GM13977 (cell line): ENCODE measurements at places on chromosomes 1 and 21.
A peak's percentile ranks its signal among the peaks of the same experiment; 100 is the strongest.

DNA sequence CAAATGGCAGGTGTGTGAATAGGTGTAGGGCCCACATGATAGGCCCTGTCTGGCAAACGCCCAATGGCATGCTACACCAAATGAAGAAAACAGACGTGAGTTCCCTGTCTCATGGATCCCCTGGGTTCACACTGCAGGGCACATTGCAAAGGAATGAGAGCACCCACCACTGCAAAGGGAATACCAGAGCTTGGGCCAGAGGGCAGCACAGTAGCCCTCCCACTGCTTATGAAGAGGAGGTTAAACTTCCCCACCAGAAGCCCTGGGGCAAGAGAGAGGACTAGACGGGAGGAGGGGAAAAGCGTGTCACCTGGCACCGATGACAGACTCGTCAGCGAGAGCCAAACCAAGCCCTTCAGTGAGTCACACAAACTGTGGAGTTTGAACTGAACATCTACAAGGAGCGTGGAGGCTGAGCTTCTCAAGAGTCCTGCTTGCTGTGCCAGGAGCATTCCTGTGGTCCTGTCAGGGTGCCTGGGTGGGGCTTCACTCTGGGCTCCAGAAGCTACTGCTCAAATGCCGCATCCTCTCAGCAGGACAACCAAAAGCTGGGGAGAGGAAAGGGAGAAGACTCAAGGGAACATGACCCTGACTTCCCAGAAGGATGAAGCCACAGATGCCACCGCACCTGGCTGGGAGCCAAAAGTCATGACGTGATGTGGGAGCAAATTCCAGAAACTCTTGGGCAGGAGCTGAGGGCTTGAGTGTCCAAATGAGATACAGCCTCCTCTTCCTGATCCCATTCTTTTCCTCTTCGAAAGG is 61.1 kb downstream of the TOMM20 start:
- DNase-seq = no peak

- no peak for DNase-seq
Observed at GRCh38 chr1:19892628-19893168, 10.5 kb downstream of the OTUD3 start.

GRCh38 chr1:53554592-53555305 is 95.5 kb downstream of the DMRTB1 start:
- DNase-seq = no peak

- no peak for DNase-seq
Observed at GRCh38 chr1:235892734-235893413, 26.2 kb upstream of the LYST start.

DNA sequence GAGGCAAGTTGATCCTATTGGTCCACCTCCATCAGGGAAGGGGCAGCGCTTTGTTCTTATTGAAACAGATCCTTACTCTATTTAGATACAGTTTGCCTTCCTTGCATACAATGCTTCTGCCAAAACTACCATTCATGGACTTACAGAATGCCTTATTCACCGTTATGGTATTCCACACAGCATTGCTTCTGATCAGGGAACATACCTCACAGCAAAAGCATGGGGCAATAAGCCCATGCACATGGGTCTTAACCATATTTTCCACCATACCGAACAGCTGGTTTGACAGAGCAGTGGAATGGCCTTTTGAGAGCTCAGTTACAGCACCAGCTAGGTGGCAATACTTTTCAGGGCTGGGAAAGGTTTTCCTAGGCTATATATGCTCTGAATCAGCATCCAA is 544.8 kb upstream of the ADGRL4 start:
- no peak for DNase-seq

DNA sequence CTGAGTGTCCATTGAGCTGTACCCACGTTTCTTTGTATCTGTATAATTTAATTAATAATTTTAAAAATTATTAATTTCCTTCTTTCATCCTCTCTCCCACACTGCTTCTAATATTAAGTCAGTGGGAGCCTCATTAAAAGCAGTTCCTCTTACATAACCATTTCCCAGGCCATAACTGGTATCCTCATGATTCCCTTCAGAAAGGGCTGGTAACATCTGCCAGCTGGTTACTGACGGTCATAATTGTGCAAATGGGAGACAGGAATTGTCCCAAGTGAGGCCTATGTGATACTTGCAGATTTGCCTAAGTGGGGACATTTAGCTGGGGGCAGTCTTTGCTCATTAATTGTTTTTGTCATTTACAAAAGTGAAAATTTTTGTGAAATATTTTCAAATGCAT is 69.0 kb upstream of the SPAG17 start:
- DNase-seq = no peak

GRCh38 chr1:53986458-53986857 is 31.5 kb downstream of the LDLRAD1 start:
- no peak for DNase-seq

DNA sequence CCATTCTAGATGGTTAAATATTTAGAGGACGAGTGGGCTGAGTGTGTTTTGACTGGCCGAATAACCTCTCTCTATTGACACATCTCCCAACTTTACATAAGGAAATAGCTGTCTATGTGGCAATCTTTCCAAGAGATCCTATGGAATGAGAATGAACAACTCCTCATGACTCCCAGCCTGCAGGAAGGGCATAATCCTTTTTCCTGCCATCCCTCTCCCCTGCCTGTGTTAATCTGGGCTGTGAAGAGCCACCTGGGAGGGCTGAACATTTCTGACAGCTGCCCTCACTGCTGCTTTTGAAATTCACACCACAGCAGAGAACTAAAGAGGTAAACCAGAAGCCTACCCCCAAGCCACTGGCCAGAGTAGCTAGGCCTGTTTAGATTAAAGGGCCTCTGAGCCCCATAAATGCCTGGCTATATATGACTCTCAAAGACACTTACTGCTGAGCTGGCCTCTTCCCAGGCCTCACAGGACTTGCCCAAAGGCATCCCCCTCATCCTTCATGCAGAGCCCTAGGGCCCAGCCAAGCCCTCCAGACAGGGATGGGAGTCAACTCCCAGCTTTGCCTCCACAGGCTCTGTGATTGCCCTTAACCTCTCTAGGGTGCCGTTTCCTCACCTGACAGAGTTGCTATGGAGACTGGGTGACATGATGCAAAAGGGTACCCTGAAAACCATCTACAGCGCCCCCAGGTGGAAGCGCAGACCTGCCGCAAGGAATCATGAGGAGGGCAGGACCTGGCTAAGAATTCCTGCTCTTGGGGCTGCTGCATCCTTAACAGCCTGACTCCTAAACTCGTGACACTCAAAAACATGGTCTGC is 42.0 kb upstream of the LDLRAP1 start:
- no peak for DNase-seq

DNA sequence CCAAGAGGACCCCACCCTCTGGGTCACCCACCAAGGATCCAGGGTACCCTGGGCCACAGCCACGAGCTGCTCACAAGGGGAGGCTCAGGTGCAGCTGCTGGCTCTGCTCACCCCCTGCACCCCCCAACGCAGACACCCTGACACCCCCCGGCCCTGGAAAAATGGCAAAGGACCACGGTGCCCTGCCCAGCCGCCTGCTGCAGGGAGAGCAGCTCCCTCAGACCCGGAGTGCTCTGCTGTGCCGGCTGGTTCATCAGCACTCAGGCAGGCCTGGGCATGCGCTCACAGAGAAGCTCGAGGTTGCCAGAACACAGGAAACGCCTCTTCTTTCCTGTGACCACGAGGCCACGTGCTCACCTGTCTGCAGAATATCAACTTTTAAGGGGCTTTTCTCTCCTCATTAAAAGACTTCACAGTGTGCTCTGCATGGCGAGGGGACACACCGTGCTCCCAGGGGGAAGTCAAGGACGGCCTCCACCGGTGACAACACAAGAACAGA is 4.3 kb upstream of the C1QTNF12 start:
- DNase-seq = peak; percentile 90

DNA sequence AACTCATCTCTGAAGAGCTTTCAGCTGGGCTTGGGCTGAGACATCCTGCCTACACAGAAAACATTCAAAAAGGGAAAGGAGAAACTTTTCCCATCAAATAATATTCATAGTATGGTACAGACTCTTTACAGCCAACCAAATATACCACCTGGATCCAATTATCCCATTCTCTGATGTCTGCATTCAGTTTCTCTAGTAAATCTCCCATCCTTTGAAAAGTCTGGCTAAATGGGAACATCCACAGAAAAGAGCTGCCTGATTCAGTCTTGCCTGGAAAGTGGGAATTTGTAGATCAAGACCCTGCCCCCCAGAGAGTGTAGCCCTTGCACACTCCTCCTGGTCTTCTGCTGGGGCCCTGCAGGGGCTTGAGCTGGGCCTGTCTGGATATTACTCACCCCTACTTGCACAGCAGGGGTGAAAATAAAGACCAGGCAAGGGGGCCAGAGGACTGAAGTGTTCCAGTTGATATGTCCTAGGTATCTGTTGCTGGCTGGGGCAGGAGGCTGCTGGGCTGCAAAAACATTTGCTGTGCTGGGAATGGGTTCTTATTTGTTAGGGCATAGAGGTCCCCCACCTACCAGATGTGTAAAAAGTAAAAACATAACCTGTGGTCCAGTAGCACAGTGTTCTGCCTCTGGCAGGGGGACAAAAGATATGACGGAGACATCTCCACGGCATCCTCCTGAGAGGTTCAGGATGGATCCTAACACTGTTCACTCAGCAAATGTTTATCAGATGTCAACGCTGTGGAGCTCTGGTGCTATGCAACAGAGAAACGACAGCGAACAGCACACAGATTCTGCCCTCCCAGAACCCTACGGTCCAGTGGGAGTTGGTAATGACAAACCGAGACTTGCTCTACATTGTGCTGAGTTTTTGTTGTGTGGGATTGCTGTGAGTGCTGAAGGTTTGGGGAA is 140.3 kb downstream of the PLXNA2 start:
- no peak for DNase-seq

GRCh38 chr1:109817881-109818270 is 54.2 kb upstream of the EPS8L3 start:
- no peak for DNase-seq

- DNase-seq = no peak
Observed at GRCh38 chr1:166470014-166470413, 303.2 kb upstream of the FAM78B start.
